ENCODE measurements at places on chromosomes 12 and 14.

DNA sequence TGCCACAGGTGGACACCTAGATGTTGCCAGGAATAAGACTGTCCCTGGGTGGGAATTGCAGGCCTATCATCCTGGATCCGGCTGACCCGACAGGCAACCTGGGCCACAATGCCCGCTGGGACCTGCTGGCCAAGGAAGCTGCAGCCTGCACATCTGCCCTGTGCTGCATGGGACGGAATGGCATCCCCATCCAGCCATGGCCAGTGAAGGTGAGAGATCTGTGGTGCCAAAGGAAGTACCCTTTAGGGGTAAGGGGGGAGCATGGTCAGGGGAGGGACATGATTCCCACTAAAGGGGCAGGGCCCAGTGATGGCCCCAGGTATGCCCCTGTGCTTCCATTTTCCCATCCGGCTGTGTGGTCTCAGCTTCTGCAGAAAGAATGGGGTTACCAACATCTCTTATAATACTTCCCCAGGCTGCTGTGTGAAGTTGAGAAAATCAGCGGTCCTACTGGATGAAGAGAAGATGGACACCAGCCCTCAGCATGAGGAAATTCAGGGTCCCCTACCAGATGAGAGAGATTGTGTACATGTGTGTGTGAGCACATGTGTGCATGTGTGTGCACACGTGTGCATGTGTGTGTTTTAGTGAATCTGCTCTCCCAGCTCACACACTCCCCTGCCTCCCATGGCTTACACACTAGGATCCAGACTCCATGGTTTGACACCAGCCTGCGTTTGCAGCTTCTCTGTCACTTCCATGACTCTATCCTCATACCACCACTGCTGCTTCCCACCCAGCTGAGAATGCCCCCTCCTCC is 8.6 kb upstream of the OAS2 start:
- no peak for DNase-seq

DNA sequence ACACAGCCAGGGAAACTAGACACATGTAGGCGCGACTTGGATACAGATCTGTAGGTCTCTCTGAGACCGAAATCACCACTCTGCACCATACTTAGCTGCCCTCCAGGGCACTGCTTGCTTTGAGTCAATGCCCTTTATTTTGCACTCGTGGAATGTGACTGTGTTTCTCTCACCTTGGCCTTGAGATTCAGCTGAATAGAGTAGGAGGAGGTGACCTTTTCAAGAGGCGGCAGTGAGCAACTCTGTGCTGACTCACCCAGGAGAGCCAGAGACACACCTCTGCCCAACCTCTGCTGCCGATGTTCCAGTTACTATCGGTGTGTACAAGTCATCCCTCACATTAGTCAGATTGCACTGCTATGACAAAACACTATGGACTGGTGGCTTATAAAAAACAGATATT is 583.4 kb downstream of the VRK1 start:
- DNase-seq: no peak

GRCh38 chr12:65074932-65075331 is 46.2 kb downstream of the WIF1 start:
- DNase-seq: no peak

- DNase-seq: no peak
Observed at GRCh38 chr12:129064209-129064855, 211.1 kb downstream of the GLT1D1 start.
